NCI-H1417 treated with DMSO at 0.1 percent for 48 hours (cell line): ENCODE measurements at places on chromosomes 3 and 15.

- no peak for DNase-seq
Measured at GRCh38 chr3:176296066-176296597, 901.1 kb downstream of the TBL1XR1 start.

DNA sequence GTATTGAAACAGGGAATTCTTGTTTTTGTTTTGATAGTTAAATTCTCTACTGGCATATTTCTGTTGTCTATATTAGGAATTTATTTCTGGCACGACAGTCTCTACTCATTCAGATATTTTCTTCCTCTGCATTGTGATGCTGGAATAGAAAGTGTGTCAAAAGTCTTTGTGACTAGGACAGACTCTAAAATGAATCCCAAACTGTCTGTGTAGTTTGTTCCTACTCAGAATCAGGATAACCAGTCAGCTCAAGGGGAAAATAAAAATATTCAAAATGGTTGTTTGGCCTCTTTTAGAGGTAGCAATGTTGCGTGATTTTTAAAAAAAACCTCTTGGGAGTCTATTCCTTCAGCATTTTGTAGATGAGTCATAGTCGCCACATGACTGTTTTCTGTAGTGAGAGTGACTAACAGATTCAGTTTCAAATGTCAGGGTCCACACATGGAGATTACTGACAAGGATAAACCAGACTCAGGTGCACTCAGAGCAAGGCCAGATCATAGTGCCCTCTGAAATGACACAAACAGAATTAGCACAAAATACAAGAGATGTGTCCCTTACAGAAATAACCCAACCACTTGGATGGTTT is 13.1 kb downstream of the SLC7A14 start:
- no peak for DNase-seq

- no peak for DNase-seq
Measured at GRCh38 chr3:156818273-156818651, 7.9 kb upstream of the LEKR1 start.

DNA sequence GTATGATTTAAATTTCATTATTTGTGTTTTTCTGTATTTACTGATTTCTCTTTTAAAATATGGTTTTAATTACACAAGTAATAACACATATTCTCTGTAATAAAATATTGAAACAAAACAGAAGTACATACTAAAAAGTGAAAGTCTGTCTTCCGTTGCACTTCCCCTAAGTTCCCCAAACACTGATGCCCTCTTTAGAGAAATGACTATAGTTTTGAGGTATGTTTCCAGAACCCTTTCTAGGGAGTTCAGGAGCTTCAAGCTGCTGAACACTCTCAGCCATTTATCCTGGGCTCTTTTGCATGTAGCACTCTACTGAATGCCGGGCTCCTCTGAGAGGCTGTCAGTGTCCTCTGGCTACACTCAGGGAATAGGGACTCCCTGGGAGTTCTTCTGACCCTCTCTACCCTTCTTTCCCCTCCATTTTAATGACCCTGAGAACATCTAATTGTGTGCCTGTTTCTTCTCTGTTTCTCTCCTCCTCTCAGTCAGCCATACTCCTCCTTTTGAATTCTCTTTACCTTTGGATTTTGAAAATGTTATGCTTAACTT is 60.4 kb upstream of the KCNAB1 start:
- DNase-seq, result no peak

- no peak for DNase-seq
Measured at GRCh38 chr3:71142441-71143161, 440.9 kb downstream of the FOXP1 start.

DNA sequence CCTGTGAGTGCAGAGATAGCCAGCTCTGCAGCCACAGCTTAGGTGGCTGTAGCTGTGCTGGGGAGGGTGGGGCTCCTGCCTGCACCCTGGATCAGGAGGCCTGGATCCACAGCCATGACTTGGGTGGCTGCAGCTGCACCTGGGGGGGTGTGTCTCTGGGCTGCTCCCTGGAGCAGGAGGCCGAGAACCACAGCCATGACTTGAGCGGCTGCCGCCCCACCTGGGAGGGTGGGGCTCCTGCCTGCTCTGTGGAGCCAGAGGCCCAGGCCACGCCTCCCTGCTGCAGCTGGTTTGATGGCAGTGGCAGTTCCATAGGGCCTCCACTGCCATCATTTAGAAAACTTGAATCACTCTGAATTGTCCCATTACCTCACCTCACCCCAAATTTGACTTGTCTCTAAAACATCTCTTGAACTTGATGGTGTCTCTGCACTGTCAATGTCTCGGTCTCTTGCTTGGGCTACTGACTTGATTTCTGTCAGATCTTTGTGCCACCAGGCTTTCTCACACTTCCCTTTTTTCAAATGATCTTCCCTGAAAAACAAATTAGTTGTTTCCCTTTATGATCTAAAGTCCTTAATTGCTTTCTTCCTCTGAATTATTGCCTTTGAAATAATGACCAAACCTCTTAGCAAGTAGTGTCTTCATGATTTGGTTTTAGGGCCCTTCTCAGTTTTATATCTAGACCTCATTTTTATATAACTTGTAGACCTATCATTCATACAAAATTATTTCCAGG is 313.2 kb upstream of the MME start:
- no peak for DNase-seq

DNA sequence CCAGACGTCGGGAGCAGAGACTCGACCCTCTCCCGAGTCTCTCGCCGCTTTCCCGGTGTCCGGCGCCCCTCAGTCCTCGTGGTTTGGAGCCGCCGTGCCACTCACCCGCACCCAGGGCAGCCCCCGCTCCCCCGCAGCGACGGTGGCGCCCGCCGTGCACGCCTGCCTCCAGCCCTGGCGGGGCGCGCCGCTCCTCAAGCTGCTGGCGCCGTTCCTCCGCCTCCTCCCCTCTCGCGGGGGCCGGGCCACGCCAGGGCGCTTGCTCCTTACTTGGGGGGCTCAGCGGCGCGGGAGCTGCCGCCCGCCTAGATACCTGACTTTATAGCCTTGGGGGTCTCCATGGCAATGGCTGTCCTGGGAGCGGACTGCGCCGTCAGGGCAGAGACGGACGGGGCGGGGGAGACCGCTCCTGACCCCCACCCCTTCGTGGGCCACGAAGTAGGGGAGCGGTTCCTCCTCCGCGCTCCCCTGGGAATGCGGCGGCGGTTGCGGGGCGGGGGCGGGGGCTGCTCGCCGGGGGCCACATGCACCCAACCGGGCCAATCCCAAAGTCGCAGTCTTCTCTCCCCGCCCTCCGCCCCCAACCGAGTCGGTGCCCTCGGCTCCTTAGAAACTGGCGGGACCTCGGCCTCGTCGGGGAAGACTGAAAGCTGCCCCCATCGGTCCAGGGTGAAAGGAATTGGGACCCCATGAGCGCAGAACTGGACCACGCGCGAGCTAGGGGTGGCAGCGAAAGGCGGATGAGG is at the start of gene ANKRD63:
Gene ANKRD63, minus strand, starts transcription at position 196 of the 746 bp plus-strand sequence. CDS start 478 bp downstream, outside the sequence.
- DNase-seq, result no peak

DNA sequence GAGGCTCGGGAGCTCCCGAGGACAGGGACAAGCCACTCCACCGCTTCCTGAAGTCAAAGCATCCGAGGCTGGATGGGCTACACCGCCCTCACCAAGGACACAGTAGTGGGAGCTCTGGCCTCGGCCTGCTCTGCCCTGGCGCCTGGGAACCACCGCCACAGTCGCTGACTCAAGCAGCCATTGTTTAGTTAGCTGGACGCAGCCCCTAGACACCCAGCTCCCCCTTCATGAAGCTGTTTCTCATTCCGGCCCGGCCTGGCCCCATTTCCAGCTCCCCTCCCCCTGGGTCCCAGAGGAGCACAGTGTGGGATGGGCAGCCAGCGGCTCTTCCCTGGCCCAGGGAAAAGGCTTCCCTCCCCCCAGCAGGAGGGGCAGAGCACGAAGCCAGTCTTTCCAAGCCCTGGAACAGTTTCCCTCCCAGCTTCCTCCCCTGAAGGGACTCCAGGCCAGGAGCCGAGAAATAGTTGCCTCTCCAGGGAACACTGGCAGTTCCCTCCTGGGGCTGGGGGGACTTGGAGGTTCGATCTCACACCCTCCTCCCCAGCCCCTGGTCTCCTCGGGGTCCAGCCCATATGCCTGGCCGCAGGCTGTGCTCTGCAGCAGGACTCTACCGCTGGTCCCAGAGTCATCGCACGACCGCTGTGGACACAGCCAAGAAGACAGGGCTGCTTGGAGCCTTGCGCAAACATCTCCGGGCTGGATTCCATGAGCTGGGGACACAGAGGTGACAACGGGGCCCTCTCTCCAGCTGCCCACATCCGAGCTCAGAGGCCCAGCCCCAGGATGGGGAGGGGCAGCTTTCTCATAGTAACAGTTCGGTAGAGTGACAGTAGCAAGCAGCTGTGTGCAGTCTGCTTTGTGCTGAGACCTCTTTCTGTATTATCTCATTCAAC is 10.0 kb downstream of the PLXND1 start:
- no peak for DNase-seq

GRCh38 chr3:184591789-184592188 is 30.2 kb downstream of the EPHB3 start:
- DNase-seq, result no peak

- no peak for DNase-seq
Measured at GRCh38 chr15:67101911-67102598, 36.7 kb downstream of the SMAD3 start.

- DNase-seq, result no peak
Measured at GRCh38 chr15:92332125-92332899, 61.4 kb upstream of the ST8SIA2 start.

DNA sequence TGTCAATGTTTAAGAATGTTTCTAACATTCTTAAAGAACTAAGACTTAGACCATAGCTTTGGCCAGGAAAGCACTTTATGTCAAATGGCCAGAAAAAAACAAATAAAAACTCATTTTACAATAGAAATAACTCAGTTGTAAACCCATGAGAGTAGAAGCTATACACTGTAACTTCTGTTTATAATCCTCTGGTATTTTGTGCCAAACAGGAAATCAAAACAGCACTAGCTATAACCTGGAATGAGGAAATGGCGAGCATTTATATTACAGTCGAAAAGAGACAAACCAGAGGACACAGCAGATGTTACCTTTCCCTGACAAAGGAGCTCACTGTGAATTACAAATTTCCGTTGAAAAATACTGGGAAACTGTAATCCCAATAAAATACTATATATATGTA is 10.3 kb downstream of the GK5 start:
- no peak for DNase-seq

DNA sequence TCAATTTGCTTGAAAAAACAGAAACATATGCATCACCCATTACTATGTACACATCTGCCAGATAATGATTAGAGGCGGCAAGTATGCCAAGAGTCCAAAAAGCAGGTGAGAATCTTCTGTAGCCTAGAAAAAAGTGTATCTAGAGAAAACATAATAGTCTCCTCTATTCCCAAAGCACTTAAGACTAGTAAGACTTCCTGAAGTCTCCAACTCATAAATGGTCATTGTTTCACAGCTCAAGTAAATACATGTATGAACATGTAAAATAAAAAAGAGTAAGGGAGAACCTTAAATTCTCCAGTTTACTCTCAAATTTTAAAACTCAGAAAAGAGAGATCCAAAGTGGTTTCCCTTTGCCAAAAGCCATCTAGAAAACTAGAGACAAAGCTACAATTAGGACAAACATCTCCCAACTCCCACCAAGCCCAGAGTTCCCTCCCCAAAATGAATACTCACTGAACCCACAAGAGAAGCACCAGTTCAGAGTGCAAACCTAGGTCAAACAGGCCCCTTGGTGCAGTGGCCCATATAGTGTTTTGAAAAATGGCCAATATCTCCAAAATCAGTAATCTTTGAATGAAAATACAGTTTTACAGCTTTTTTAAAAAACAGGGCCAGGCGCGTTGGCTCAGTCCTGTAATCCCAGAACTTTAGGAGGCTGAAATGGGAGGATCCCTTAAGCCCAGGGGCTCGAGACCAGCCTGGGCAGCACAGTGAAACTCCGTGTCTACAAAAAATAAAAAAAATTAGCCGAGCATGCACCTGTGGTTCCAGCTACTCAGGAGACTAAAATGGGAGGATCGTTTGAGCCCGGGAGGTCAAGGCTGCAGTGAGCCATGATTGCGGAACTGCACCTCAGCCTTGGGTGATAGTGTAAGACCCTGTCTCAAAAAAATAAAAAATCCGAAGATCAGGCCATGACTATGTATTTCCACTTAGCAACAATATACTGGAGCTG is 11.0 kb upstream of the MAP4 start:
- no peak for DNase-seq

GRCh38 chr3:27971600-27971999 is 249.5 kb upstream of the EOMES start:
- no peak for DNase-seq

- DNase-seq, result no peak
Measured at GRCh38 chr3:166860217-166860616, 519.9 kb downstream of the ZBBX start.

GRCh38 chr3:10508619-10509260 is 3.4 kb upstream of the ATP2B2 start:
- no peak for DNase-seq

GRCh38 chr3:170419557-170420087 is 954 bp downstream of the CLDN11 start:
- DNase-seq, result no peak

- DNase-seq, result no peak
Measured at GRCh38 chr15:62406305-62406891, 241.3 kb upstream of the C2CD4B start.

GRCh38 chr3:146747928-146748327 is 142.8 kb upstream of the PLSCR5 start:
- DNase-seq, result no peak

- no peak for DNase-seq
Measured at GRCh38 chr15:70245932-70246622, 148.4 kb upstream of the TLE3 start.

GRCh38 chr15:82568986-82569385 is 28.7 kb upstream of the RPS17 start:
- no peak for DNase-seq

- no peak for DNase-seq
Measured at GRCh38 chr3:16448639-16449070, 64.8 kb downstream of the RFTN1 start.

DNA sequence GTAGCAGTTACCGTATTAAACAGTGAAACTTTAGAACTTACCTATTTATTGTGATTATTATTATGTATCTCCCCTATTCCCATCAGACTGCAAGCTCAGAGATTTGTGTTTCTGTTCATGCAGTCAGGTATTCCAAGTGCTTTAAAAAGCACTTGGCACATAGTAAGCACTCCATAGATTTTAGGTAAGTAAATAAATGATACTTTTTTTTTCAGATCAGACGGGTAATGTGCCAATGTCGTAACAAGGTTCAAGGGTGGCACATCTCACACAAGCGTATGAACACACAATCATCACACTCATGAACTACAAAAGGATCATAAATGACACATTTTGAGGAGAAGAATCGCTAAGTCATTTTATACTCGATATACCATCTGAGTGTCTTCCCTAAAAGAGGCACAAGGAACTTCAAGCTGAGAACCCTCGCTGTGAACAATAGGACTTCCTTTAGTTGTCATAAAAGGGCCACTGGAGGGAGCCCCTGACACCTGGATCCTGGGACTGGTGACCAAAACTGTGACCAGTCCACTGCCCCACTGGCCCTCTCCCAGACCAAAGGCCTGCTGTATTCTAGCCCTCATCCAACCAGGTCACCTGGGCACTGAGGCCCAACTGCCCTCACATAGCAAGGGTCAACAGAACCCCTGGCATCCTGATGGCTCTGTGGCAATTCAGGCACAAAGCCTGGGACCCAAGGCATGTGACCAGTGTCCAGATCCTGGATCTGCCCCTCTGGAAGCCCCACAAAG is 32.1 kb downstream of the KIF9 start:
- no peak for DNase-seq

- no peak for DNase-seq
Measured at GRCh38 chr15:68730471-68730919, 90.2 kb downstream of the ANP32A start.
